ENCODE measurements at places on chromosomes 1 and 21.

DNA sequence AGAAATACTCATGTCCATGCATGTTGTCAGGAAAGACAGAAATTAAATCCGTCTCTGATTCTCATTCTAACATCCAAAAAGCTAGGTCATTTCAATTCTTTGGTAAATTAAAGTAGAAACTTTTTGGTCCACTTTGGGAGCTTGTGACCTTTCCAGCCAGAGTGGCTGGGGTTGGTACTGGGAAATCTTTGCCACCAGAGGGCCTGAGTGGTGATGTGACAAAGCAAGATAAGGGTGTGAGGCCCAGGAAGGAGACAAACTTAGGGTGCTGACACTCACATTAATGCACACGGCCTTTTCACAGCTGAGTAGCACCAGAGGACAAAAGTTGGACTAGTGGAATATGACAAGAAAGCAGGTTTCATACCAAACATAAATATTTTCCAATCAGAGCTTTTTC is 144.3 kb downstream of the DNM3 start:
- DNase-seq: no peak

GRCh38 chr1:207155028-207155427 is 51.0 kb downstream of the C4BPA start:
- DNase-seq: no peak

GRCh38 chr21:25893191-25893590 is 158.4 kb downstream of the GABPA start:
- DNase-seq: no peak

- DNase-seq: no peak
Measured at GRCh38 chr1:212607913-212608391, 609 bp upstream of the ATF3 start.

DNA sequence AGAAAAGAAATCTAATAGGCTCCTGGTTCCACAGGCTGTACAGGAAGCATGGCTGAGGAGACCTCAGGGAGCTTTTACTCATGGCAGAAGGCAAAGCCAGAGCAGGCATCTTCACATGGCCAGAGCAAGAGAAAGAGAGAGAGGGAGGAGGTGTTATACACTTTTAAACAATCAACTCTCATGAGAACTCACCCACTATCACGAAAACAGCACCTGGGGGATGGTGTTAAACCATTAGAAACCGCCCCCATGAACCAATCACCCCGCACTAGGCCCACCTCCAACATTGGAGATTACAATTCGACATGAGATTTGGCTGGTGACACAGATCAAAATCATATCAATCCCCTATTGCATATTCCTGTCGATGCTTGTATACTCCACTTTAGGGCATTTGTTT is 93.5 kb downstream of the MRPL39 start:
- no peak for DNase-seq

DNA sequence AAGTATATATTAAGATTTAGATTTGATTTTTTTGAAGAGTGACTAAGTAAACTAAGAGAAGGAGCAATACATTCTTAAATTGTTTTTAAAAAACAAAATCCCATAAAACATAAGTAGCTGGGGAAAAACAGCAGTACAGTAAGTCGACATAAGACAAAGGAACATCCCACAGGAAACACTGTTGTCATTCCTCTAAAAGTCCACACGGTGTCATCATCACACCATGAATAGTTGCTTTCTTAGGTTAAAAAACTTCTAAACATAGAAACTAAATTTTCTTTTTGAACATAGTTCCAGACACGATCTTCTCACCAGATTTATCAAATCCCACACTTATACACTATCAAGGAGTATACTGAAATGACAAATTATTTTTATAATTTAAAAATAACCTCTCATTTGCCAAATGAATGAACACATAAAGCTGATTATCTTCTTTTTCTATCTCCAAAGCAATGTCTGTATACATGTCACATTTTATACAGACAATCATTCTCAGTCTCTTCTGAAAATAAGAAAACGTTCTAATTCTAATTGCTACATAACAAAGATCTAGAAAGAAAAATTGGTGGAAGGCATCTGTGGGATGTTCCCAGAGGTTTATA is 15.8 kb downstream of the ODF2L start:
- peak; percentile 51 for DNase-seq

GRCh38 chr1:9596415-9597123 is 7.9 kb downstream of the TMEM201 start:
- no peak for DNase-seq

- DNase-seq: no peak
Measured at GRCh38 chr21:45480701-45481500, 61.3 kb downstream of the SLC19A1 start.

DNA sequence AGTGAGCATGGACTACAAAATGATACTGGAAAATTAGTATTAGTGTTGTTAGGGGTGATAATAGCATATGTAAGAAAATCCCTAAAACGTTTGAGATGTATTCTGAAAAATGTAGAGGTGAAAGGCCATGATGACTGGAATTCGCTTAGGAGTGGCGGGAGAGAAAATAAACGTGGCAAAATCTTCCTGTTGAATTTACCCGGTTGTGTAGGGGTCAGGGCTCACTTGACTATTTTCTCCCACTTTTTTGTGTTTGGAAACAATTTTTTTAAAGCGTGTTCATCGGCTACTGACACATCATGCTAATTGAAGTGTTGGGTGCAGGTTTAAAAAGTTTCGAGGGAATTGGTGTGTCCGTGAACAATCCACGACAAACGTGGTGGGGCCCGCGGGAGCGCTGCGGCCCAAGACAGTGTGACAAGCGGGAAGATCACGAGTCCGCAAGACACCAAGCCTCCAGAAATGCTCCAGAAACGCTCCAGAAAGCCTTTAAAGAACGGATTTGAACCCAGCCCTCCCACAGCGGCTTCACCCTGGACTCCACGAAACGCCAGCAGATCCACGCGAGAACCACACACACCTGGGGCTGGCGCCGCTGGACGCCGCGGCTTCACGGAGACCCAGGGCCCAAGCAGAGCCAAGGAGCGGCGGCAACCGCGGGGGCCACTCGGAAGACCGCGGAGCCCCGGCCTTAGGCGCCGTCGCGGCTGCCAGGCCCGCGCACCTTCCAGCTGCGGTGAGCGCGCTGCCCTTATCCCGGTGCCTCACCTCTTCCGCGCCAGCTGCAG is 573 bp downstream of the PSMG1 start:
- no peak for DNase-seq

DNA sequence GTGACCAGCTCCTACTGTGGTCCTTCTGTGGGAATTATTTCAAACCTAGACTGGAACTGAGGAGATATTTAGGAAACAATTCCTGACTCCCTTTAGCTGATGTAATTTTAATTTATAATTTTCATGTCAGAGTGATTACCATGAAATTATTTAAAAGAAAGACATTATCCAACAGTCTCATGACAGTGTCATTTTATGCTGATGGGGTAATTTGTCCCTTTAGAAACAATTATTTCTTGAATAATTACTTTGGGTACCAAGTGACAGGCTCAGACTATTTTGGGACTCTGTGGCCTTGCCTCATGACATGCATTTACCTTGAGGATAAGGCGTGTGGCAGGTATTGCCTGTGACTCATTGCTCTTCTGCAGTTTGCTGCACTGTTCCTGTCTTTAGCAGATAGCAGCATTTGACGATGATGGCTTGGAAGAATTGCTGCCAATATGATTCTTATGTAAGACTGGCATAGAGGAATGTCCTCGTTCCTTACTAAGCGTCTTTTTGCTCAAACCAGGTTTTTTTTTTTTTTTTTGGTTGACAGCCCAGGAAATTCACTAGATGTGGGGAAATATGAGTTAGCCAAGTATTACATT is 206.0 kb upstream of the HMCN1 start:
- peak; percentile 53 for DNase-seq

All from mammary epithelial cell (primary cell).